ENCODE measurements at places on chromosomes 3 and 15.

DNA sequence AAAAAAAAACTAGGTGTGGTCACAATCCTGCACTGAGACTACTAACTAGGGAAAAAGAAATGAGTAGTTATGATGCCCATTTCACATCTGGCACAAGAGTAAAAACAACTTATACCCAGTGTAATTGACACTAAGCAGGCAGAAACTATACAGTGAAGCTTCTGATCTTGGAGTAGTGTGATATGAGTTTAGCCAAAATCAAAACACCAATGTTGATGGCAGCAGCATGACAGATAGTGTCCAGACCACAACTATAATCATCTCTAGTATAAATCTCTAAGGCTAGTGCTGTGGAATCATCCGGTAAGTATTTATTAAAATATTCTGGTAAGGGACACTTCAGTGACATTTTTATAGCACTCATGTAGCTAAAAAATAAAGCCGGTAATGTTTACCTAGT lies 108.5 kb upstream of the EPHA6 start:
- no peak for DNase-seq

- no peak for DNase-seq
Observed at GRCh38 chr15:41347236-41347635, 14.6 kb downstream of the NUSAP1 start.

GRCh38 chr15:63086271-63086670 lies 35.4 kb upstream of the LACTB start:
- DNase-seq, result no peak

DNA sequence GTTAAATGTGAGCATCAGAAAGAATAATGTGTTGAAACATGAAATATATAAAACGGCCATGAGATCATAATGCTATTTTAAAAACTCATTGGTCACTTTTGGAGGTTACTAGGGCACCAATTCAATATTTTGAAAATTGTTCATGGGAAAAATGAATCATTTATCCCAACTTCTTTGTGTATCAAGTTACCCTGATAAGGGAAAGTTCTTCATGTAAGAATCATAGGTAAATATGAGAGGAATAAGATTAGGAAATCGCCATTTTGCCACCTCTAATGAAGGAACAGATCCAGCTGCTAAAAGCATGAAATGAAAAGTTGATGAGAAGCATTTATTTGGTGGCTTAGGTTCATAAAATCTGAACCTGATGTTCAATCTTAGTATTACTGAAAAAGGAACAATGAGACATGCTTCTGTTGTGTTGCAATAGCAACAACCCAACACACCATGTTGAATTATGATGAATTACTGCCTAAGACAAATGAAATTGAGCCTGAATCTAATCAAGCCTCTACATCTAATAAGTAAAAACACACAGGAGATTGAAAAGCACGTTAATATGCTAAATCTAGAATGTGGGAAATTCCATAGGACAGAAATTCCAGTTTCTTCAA lies 32.5 kb downstream of the ABHD5 start:
- DNase-seq, result no peak

DNA sequence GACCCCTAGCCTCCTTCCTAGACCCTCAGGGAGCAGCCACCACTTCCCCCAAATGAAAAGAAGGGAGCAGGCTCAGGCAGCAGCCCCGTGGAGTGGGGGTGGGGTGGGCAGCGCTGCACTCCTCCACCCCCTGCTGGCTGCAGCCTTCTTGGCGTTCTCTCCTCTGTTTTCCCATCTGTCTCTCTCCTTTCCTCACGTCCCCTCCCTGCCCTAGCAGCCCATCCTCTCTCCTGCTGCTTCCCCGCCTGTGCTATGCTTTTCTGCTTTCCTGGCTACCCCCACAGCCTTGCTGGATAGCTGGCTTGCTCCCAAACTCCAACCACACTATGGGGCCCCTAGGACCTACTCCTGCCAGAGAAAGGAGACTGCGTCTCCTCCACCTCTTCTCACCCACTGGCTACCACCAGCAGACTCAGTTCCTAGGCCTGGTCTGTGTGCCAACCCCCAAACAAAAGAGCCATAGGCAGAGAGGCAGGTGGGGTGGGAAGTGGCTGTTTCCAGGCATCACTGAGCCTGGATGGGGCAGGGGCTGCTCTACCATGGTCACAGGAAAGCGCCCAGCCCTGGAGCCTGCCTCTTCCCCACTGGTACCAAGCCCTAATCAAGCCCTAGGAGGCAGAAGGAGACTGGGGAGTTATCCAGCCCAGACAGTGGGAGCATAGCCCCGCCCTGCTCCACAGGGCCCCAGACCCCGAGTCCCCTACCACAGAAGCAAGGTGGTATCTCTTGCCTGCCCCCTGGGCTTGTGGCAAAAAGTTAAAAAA lies 3.4 kb upstream of the DISP2 start:
- no peak for DNase-seq

Data from activated CD8-positive, alpha-beta memory T cell treated with anti-CD3 and anti-CD28 coated beads for 1 hour (primary cell).